ENCODE measurements at places on chromosomes 6 and 20. TPM values are rescaled to one million over a fixed set of nuclear protein-coding genes. Genes with fewer than 3 reads are reported as not detected.

- no peak for DNase-seq
Observed at GRCh38 chr6:147689398-147689797, 180.9 kb downstream of the SAMD5 start.

- DNase-seq = peak; percentile 33
Observed at GRCh38 chr20:59023616-59024015, 4.4 kb downstream of the TUBB1 start.

The PCK1 gene
- 0.57 TPM for total RNA-seq

GRCh38 chr6:117501722-117502121 is 19.2 kb downstream of the DCBLD1 start:
- DNase-seq = no peak

The FNDC1 gene
- 0.26 TPM for total RNA-seq

- DNase-seq = no peak
Observed at GRCh38 chr20:52459150-52459549, 267.6 kb upstream of the ZFP64 start.

- DNase-seq = no peak
Observed at GRCh38 chr20:48926267-48926666, 4.8 kb downstream of the ARFGEF2 start.
